ENCODE measurements at places on chromosomes 6 and 20.

- peak; percentile 38 for DNase-seq
Observed at GRCh38 chr20:17533396-17533795, 2.2 kb upstream of the BFSP1 start.

DNA sequence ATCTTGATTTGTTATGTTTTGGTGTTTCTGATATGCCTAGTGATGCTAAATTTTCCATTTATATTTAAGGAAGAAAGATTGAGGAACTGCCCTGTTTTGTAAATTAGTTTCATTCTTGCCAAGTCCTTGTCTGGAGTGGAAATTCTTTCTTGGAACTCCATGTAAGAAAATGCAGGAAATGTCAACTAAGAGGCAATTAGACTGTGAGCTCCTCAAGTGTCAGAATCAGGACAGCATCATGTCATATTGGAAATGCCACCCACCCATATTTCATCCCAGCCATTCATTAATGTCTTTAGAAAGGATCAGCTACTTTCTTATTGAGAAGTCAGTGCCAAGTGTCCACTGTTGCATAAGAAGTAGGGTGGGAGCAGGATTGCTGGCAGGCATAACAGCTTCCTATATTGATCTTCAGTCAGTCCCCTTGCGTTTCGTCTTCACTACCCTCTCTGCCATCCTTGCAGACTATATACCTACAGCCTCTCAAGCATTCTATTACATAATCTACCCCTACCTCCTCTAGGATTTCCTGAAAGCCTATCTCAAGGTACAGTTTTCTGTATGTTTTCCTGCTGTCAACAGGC, 42.4 kb downstream of the HAO1 start:
- no peak for DNase-seq

- no peak for DNase-seq
Observed at GRCh38 chr6:28634761-28635546, 109.3 kb downstream of the GPX5 start.

GRCh38 chr6:134809130-134809529, 140.8 kb downstream of the ALDH8A1 start:
- DNase-seq = no peak

GRCh38 chr6:138577151-138577915, 78.0 kb upstream of the NHSL1 start:
- no peak for DNase-seq

- no peak for DNase-seq
Observed at GRCh38 chr6:133016631-133017030, 202.3 kb downstream of the RPS12 start.

GRCh38 chr6:11329726-11330412, 97.4 kb upstream of the NEDD9 start:
- DNase-seq = no peak

Data from mesothelial cell of epicardium (in vitro differentiated cells).